ENCODE measurements at places on chromosomes 3 and 15. TPM values are rescaled to one million over a fixed set of nuclear protein-coding genes. Genes with fewer than 3 reads are reported as not detected.

- DNase-seq: no peak
Observed at GRCh38 chr15:89936051-89936785, 23.5 kb upstream of the ARPIN start.

- no peak for DNase-seq
Observed at GRCh38 chr3:160616311-160616710, 50.9 kb upstream of the KPNA4 start.

DNA sequence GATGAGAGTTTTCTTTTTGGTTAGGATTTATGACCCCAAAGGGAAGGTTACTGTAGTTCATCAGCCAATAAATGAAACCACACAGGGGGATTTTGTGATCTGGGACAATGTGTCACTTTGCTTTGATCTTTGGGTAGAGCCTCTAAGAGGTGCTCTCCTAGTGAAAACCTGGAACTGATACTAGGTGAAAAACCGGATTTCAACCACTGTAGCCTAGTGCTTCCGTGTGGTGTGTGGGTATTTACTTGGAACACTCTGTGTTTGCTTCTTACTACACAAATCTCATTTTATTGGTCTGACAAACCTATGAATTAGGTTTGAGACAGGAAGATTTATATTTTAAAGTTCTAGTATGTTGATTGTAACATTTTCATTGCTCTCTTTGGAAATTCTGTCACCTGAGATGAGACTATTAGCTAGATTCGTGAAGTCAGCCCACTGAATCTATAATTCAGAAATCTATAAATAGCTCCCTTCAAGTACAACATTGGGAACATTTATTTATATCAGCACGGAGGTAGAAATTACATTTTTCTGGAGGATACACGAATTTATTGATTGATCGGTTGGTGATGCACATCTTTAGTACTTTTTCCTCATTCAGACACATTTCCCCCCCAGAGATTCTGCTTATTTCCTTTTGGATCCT lies 119.8 kb downstream of the AKAP13 start:
- no peak for DNase-seq

The FSIP1 gene
- total RNA-seq: 1.4 TPM

The MEF2A gene
- 65.5 TPM for total RNA-seq

Data from lung (tissue), 17 donors.